CD14-positive monocyte (primary cell): ENCODE measurements at places on chromosomes 5 and 9. TPM values are rescaled to one million over a fixed set of nuclear protein-coding genes. Genes with fewer than 3 reads are reported as not detected.

Gene PCDHB2
- not detected for polyA plus RNA-seq

GRCh38 chr5:132476876-132477781, 13.4 kb downstream of the IRF1 start:
- DNase-seq: no peak

GRCh38 chr9:113456235-113456634, 7.3 kb upstream of the RGS3 start:
- DNase-seq: no peak

DNA sequence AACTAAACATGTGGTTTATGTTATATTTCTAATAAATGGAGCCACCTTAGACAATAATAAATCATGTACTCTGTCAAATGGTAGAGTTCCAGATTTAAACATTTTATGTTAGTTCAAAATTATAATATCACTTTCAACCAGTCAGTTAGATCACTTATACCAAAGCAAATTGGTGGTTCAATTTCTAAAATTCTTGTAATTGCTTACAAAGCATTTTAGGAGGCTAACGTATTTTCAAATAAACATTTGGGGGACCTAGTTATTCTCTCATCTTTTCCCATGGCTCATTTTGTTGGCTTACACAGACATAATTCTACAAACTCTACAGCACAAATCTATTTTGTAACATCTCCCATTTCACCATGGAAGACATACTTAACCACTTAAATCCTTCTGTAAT, 39.9 kb downstream of the EDIL3 start:
- DNase-seq: no peak
